ENCODE measurements at places on chromosomes 11 and 22.

DNA sequence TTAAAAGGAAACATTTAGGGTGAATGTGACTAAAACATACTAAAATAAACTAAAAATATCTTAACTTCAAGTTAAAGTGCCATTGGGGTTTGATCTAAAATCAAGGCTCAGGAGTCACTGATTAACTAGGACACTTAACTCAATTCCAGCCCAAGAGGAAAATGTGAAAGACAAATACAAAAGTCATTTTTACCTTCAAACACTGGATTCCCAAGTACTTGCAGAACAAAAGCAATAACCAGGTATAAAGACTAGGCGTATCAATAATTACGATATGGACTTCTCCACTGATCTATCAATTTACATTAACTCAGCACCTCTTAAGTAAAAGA lies 15.6 kb downstream of the ALKBH8 start:
- no peak for DNase-seq

- no peak for DNase-seq
Measured at GRCh38 chr11:36292311-36292722, 3.1 kb upstream of the COMMD9 start.

GRCh38 chr11:22049276-22049675 lies 143.6 kb upstream of the ANO5 start:
- no peak for DNase-seq

GRCh38 chr11:44839458-44840084 lies 111.1 kb downstream of the TP53I11 start:
- DNase-seq: no peak

DNA sequence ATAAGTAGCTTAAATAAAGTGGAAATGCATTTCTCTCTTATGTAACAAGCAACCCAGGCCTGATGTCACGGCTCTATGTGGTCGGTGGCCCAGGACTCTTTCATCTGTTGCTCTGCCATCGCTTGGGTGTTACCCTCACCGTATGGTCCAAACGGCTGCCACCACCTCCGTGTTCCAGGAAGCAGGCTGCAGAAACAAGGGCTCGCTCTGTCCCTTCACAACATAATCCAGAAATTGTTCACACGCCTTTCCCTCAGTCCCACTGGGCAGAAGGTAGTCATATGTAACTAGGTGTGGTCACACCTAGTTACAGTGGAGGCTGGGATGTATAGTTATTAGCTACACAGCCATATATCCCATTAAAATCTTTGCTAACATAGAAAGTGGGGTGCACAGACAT lies 421.0 kb downstream of the SOX6 start:
- no peak for DNase-seq

GRCh38 chr11:111450480-111451320 lies 61.5 kb downstream of the BTG4 start:
- DNase-seq: no peak

DNA sequence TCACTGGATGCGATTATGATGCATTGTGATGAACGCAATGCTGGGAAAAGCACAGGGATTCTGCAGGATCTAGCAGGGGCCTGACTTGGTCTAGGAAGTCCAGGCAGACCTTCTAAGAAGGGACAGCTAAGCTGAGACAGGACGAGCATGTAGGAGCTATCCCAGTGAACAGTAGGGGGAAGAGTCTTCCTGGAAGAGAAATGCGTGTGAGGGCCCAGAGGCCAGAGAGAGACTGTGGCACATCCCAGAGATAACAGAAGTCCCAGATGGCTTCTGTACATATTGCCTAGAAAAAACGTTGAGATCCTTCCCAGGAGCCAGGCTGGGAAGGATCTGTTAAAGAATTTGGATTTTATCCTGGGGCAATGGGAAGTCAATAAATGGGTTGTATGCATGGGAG lies 24.6 kb downstream of the RCN1 start:
- no peak for DNase-seq

DNA sequence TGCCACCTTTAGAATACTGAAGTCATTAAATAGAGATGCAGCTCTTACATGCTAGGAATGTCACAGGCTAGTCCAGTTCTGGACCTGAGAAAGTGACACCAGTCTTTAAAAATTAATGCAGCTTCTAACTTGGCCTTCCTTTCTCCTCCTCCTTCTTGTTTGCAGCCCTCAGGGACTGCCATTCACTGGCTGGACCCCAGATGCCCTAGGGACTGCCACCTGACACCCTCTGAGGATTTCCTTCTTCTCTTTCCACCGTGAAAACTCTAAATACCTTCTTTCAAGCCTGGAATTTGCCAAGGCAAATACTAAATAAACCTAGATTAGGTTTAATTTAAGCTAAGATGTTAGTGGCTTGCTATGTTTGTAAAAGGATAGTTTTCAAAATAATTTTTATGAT lies 78.4 kb downstream of the MUC15 start:
- DNase-seq: no peak

GRCh38 chr22:40594346-40594745 lies 42.2 kb downstream of the MRTFA start:
- no peak for DNase-seq

GRCh38 chr11:106156290-106156937 lies 79.0 kb downstream of the AASDHPPT start:
- no peak for DNase-seq

DNA sequence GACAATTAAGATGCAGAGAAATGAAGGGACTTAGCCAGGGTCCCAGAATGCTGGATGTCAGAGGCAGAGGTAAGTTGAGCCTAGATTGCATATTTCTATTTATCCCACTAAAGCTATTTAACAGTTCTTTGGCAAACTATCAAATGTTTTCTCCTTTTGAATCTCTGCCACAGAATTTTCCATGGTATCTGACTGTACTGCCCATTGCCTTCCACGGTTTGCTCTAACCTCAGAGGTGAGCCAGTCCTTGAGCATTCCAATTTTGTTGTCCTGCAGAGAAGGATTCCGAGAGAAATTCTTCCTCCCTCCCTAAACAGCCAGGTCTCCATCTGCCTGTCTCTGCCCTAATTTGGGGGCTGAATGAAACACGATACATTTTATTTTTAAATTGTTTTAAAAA lies 368.3 kb upstream of the SYN3 start:
- no peak for DNase-seq

DNA sequence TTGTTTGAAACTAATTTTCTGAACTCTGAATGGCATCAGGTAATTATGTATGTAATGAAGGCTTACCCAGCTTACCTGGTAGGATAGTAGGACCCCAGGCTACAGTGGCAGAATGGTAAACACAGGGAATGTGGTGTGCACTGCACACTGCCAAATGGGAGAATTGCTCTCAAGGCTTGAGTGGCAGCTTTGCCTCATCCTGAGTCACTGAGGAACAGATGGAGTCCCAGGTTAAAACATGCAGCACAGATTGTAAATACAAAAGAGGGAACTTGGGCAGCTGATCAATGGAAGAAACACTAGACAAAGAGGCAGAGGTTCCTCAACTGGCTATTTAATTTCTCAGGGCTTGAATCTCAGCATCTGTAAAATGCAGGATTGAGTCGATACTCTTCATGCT lies 24.4 kb downstream of the GPR83 start:
- no peak for DNase-seq

- DNase-seq: no peak
Measured at GRCh38 chr11:34987617-34988016, 71.2 kb downstream of the PDHX start.

GRCh38 chr11:37264783-37265182 lies 666.7 kb upstream of the RAG2 start:
- DNase-seq: no peak

GRCh38 chr11:27914080-27914479 lies 193.9 kb downstream of the KIF18A start:
- no peak for DNase-seq

DNA sequence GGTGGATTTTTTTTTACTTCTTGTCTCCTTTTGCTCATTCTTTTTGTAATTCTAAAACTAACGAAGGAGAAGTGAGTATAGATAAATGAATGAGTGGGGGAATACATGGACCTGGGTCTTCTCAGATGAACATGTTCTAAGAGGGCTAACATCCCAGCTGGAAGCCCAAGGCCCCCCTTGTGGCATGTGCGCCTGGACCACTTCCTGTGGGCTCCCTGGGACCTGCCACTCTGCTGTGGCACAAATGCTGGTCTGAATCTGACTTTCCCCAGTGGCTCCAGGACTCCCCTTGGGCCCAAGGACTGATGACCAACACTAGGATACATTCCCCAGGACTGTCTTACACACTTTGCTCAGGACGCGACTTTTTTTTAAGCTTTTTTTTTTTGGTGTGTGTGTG lies 32.7 kb upstream of the ALX4 start:
- DNase-seq: no peak

- DNase-seq: no peak
Measured at GRCh38 chr11:41920374-41920773, 460.9 kb upstream of the LRRC4C start.

GRCh38 chr11:102139081-102139498 lies 28.8 kb downstream of the YAP1 start:
- peak; percentile 51 for DNase-seq

GRCh38 chr11:130915603-130916237 lies 559 bp downstream of the SNX19 start:
- DNase-seq: no peak

DNA sequence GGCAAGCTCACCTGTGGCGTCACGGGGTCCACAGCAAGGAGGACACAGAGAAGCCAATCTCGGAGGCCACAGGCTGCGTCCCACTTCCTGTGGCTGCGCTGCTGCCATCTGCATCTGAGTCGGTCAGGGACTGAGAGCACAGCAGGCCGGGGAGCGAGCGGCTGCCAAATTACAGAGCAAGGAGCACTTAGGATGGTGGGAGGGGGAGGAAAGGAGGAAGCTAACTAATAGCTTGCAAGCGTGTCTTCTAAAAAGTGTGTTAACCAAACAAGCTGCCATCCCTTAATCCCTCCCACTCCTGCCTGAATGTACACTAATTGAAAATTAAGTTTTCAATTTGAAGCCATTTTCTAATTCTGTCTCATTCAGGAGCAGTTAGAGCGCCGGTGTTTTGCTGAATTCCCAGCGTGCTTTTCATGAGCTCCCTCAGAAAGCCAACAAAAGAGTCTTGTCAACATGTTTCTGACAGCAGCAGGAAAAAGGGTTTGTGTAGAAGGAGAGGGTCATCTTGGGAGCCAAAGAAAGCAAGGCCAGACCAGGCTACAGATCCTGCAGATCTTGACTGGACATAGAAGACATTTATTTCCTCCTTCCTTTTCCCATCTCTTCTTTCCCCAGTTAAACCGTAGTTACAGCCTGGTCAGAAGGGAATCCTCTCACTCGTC lies 42.4 kb upstream of the API5 start:
- DNase-seq: no peak

DNA sequence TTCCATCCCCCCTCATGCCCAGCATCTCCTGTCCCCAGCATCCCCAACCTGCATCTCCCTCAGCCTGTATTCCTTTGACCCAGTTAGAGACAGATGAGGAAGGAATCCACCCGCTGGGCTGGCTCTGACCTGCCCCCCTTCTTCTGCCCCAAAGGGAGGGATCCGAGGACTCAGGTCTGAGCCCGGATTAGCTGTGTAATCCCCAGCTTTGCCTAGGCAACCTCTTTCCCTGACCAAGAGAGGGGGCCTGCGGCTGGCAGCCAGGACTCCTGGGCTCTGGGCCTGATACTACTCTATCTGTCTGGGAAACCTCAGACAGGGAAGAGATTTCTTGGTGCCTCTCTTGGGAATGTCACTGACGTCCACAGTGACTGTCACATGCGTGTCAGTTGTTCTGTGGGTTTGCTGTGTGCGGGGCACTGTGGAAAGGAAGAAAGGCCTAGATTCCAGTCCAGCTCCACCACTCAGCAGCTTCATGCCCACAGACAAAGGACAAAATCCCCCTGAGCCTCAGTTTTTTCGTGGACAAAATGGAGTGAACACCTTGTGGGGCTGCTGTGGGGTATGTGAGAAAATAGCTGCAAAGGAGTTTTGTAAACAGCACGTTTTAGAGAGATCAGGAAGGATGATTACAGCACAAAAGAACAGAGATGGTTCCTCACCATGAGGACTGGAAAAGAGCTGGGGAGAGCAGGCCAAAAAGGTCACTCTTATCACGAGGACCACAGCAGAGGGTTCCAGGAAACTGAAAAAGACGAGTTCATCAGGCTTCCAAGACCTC lies 1.3 kb upstream of the NDUFV1 start:
- DNase-seq: no peak

DNA sequence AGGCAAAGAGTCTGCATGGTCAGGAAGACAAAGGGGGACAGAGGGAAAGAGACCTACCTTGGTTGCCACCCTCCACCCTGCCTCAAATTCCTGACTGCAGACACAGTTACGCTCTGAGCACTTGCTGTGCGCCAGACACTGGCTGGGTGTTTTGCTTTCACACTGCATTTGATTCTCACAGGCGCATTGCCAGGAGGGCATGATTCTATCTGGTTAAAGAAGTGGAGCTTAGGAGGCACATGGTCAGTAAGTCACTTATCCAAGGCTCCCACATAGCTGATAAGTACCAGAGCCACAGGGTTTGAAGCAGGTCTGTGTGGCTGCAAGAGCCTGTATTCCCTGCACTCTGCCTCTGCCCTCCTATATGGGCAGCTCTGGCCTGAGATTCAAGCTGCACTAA lies 103.9 kb downstream of the TIMP3 start:
- no peak for DNase-seq

DNA sequence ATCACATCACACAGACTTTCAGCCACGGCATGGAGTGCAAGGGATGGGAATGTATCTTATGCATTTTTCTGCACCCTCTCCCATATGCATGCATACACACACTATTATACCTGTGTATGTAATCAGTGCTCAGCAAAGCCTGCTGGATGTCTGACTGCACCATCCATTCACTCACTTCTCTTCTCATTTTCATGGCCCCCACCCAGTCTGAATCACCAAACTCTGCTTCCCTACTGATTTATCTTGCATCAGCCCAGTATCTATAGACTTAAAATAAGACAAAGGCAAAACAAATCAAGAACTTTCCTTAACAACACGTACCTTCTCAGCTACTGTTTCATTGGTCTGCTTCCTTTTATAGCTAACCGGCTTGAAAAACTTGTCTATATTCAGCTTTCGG lies 21.6 kb downstream of the DBX1 start:
- no peak for DNase-seq

DNA sequence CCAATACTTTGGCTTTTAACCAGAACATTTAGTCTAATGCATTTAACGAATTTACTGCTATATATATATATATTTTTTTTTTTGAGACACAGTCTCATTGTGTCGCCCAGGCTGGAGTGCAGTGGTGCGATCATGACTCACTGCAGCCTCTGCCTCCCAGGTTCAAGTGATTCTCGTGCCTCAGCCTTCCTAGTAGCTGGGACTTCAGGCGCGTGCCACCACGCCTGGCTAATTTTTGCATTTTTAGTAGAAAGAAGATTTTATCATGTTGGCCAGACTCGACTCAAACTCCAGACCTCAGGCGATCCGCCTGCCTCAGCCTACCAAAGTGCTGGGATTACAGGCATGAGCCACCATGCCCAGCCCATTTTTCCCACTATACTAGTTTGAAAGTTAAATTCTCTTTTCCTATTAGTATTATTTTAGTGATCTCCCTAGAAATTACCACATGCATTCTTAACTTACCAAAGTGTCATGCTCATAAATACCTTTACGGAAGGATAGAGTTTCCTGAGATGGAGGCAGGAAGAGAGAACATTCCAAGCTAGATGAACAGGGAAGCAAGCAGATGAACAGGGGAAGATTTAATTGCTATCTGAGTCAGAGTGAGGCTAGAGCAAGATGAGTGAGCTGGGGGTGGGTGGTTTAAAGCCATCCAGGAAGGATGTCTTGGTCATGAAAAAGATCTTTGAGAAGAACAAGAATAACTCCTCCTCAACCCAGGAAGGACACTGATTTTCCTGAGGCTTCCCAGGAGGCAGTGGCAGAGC lies 4.4 kb upstream of the PGAP2 start:
- DNase-seq: no peak

- peak; percentile 99 for DNase-seq
Measured at GRCh38 chr11:122197066-122197987, 81.3 kb upstream of the BLID start.

- DNase-seq: no peak
Measured at GRCh38 chr11:120819437-120820365, 204.2 kb upstream of the TBCEL start.

Measured in SW 1271 (cell line).